Cortex of kidney (tissue), 1 donor: ENCODE measurements at places on chromosomes 6 and 20.

GRCh38 chr6:157656437-157656997 lies 166.5 kb upstream of the SNX9 start:
- DNase-seq, result no peak

GRCh38 chr6:101605874-101606273 lies 212.4 kb downstream of the GRIK2 start:
- no peak for DNase-seq

GRCh38 chr20:24870881-24871280 lies 78.2 kb upstream of the CST7 start:
- no peak for DNase-seq

- no peak for DNase-seq
Measured at GRCh38 chr6:40196135-40196518, 261.9 kb upstream of the MOCS1 start.

DNA sequence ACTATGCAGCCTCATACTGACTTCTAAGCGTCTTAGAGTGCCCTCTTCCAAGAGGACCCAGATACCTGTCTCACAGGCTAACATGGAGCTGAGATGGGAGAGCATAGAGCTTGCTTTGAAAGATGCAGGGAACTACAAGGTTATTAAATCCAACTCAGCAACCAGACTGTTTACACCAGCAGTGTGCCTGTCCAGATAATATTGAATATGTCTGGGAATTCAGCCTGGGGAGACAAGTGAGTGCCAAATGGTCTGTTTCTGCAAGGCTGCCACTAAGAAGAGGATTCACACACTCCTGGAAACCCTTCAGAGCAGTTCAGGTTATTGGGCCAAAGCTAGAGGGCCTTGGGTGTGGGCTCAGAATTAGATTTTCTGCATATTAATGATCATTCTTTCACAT lies 547.8 kb downstream of the PTPRT start:
- DNase-seq, result no peak

- DNase-seq, result no peak
Measured at GRCh38 chr20:62322492-62323041, 19.8 kb downstream of the ADRM1 start.

GRCh38 chr20:6051505-6051904 lies 2.4 kb downstream of the LRRN4 start:
- no peak for DNase-seq

DNA sequence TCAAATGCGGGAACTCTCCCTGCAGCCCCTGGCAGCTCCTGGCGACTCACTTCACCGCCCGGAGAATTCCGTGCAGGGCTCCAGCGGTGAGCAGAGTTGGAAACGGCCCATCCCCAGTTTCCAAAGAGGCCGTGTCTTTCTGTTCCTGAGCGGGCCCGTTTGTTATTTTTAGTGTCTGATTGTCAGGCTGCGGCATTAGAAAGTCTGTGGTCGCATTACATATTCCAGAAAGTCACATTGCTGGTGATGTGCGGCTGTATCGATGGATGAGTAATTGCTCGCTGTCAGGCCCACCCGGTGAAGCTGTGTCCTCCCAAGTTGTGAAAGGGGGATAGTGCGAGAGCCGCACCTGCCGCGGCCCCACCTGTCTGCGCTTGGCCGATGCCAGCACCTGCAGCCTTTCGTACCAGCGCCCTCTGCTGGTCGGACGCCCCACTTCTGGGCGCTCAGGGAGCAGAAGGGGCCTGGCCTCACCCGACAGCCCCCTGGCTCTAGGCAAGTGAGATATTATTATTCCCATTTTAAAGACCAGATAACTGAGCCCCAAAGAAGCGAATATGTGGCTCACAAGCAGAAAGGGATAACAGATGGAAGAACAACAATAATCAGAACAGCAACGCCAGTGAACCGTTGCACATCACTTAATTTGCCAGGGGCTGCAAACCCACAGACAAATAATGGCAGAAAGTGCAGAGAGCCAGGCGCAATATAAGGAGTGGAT lies 244.9 kb downstream of the TSHZ2 start:
- no peak for DNase-seq

GRCh38 chr20:20277894-20278335 lies 90.0 kb upstream of the INSM1 start:
- DNase-seq, result no peak

DNA sequence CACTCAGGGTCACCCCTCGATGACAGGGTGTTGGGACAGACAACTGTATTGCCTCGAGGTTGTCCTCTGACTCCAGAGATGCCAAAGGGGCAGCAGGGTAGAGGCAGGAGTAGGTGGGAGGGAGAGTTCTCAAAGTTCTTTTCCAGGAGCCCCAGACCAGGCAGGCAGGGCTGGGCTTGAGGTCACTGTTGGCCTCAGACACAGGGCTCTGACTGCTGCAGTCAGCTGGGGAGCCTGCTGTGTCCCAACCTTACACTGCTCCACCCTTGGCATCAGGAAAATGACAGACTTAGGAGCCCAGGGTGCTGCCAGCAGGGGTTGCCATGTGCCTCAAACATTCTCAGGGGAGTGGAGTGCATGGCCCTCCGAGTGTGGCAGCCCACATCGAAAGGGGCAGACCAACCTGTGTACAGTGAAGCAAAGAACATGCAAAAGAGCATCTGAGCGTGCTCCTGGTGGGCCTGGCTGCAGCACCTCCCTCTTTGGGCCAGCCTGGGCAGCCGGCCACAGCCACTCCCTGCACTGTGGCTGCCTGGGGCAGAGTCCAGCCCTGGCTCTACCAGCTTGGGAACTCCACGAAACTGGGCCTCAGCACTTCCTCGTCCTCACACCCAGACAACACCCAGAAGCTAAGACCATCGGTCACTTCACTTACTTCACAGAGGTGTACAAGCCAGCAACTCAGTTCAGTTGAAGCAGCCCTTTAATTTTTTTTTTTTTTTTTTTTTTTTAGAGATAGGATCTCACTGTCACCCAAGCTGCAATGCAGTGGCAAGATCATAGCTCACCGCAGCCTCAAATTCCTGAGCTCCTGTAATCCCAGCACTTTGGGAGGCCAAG lies 24.0 kb downstream of the C6orf132 start:
- DNase-seq, result no peak

- DNase-seq, result no peak
Measured at GRCh38 chr6:89160331-89161092, 14.7 kb downstream of the PM20D2 start.

DNA sequence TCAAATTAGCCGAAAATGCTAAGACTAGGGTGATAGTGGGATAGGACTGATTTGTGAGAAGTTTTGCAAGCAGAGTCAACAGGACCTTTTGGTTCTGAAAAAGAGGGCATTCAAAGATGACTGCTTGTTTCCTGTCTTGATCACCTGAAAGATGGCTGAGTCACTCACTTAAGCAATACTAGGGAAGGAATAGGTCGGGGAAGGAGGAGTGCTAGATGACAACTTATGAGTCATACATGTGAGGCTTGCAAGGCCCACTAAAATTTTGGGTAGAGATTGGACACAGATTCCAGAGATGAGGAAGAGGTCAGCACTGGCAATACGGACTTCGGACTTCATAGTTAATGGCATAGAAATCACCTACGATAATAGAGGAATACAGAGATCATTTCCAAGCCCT lies 89.2 kb downstream of the FAM83B start:
- no peak for DNase-seq

DNA sequence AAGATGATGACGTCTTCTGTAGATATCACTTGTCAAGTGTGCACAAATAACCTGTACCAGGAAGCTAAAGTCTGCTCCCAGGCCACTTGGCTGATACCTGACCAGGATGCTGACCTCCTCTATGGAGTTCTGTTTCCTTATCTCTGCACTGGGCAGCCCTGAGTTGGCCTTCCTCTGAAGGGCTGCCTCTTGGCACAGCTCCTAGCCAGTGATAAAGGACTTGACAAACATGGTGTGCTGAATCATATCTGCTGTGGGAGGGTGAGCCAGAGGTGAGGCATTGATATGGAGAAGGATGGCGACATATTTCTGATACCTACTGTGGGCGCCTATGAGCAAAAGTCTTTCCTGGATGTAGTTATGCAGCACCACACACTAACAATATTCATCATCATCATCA lies 32.8 kb upstream of the FOXA2 start:
- no peak for DNase-seq

DNA sequence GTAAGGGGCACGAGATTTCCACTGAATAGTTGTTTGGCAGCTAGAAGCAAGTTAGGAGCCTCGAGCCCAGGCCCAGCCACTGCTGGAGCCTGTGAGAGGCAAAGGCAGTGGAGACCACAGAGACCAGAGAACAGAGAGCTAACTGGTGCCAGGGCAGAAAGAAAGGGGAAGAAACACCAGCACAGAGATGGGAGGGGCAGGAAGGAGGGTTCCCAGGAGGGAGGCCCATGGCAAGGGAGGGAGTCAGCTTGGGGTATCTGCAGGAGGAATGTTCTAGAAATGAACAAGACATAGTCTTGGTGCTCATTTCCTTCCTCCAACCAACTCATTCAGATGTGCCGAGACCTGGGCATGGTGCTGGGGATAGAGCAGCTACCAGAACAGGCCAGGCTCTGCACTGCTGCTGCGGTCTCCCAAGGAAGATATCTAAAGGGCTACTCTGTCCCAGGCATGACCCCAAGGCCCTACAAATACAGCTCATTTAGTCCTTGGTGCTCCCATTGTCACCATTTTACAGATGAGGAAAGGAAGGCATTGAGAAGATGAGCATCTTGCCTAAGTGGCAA lies 10.7 kb downstream of the ANGPT4 start:
- DNase-seq, result no peak

- DNase-seq, result no peak
Measured at GRCh38 chr6:156780102-156780641, 3.0 kb downstream of the ARID1B start.

DNA sequence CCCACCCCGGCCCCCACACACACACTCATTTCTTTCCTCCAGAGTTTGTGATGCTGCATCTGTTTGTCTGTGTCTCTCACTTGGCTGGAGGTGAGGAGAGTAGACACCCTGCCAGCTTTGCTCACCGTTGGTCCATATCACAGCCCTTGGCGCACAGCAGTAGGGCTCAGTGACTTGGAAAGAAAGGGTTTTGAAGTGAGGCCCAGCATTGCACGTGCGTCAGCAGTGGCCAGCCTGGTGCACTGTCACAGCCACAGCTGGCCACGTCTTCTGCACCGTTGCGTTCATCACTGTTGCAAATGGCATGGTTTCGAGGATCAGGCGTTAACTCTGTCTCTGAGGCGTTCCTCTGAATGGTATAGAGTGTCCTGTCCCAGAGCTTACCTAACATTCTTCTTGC lies 3.7 kb downstream of the WFDC5 start:
- DNase-seq, result no peak

DNA sequence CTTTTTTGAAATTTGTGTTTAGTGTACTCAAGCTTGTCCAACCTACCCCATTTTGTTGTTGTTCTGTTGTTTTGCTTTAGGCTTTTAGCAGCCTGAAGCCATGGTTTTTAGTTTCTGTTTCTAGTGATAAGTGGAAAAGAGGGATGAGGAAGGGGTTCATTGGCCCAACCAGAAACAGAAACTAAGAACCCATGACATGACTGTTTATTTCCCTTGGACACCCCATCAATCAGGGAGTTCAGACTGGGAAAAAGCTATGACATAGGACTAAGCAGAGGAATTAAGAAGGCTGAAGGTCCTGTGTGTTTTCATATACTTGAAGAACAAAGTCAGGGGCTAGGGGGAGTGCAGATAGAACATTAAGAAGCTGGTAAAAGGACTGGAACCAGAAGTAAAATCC lies 194.5 kb upstream of the THEMIS start:
- DNase-seq, result no peak

GRCh38 chr6:5510331-5511133 lies 249.2 kb downstream of the FARS2 start:
- no peak for DNase-seq

DNA sequence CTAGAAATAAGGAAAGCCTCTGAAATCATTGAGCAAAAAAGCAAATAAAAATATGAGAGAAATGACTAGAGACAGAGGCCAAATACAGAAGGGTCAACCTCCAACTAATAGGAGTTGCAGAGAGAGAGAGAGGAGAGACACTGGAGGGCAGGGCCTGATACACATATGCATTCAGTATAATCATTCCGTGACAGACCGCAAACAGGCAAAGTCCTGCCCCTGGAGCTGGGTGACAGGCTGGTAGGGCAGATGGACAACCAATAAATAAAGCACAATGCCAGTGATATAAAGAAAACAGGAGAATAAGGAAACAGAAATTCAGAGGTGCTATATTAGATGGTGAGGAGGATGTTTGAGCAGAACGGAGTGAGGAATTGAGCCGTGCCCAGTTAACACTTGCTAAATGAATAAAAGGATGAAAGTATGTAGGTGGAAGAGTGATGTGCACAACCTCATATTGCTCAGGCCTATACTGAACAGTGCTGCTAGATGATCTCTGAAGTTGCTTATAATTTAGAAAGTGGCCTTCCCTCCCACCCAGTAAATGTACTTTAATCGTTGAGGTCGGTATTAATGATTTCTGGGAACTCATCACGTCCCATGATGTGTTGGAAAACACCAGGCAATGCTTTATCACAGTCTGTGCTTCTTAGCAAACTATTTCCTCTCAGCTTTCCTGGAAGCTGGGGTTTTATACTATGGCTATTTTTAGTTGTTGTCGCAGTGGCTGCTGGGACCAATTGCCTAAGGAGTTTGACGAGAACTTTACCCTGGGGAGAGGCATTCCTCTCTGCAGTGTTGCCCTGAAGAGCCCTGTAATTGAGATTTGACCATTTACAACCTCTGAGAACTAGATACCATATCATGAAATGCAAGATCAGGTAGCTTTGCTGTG lies 37.6 kb upstream of the CLIC5 start:
- DNase-seq, result no peak

GRCh38 chr20:57080796-57081195 lies 185.6 kb downstream of the BMP7 start:
- no peak for DNase-seq

DNA sequence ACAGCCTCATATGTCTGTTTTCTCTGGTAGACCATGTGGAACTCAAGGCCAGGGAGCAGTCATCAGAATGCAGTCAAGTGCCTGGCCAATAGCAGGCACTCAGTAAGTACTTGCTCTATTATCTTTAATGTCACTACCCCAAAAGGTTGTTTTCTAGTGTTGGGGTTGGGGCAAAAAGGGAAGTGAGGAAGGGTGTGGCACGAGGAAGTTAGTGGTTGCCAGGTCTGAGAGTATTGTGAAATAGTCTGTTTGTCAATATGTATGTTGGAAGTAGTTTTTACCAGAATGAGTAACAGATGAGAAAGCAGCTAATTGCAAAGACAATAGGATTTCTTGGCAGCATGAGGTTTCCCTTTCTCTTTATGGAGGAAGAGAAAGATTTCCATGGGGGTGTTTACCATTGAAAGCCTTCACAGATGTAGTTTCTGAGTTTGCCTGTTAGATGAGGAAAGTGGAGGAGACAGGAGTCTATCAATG lies 59.5 kb upstream of the ARMH2 start:
- no peak for DNase-seq

DNA sequence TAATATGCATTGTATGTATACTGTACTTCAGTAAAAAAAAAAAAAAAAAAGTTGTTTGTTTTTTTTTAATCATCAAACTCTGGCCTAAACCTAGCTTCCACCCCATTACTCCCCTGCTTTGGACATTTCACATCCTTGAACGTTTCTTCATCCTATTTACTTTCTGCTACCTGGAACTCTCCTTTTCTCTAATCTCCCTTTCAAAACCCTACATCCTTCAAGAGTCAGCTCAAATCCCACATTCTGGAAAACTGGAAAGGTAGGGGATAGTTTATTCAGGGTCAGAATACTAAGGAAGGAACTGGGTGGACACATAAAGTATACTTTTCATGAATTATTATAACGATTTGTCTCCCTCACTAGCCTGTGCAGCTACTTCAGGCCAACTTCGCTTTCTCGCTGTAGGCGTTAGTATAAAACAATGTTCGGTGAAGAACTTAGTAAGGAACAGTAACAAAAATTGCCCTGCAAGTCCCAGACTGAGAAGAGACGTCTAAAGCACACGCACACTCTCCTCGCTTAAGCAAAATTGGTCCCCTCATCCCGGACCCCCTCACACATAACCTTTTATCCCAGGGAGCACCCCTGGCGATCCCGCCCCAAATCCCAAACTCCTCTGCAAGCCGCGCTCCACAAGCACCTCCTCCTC lies 775 bp downstream of the PIGU start:
- no peak for DNase-seq
